ENCODE measurements at places on chromosomes 2 and 18. TPM values are rescaled to one million over a fixed set of nuclear protein-coding genes. Genes with fewer than 3 reads are reported as not detected.

CPLX4 gene
- not detected for total RNA-seq

LRATD1 gene
- total RNA-seq, result not detected

ACTG2 gene
- total RNA-seq, result 191 TPM

BCL2 gene
- total RNA-seq, result 2.5 TPM

TRIM43 gene
- total RNA-seq, result not detected

GAREM1 gene
- 1.7 TPM for total RNA-seq

GRCh38 chr2:939936-940601 lies 10.6 kb upstream of the SNTG2 start:
- DNase-seq, result no peak

DNA sequence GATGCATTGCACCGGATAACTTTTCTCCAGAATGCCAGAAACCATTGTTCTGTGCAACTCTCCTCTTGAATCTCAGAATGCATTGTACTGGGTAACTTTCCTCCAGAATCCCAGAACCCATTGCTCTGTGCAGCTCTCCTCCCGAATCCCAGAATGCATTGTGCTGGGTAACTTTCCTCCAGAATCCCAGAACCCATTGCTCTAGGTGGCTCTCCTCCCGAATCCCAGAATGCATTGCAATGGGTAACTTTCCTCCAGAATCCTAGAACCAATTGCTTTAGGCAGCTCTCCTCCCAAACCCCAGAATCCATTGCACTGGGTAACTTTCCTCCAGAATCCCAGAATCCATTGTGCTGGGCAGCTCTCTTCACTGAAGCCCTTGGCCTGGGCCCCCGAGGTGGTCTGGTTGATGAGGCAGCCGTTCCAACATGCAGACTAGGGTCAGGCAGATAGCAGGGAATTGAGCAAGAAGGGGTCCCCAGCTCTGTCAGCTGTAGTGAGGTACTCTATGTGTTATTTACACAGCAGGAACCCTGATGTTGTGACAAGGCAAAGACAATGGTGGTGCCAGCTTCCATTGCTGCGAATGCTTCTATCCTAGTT lies 9.4 kb downstream of the FOSL2 start:
- DNase-seq, result no peak

DNA sequence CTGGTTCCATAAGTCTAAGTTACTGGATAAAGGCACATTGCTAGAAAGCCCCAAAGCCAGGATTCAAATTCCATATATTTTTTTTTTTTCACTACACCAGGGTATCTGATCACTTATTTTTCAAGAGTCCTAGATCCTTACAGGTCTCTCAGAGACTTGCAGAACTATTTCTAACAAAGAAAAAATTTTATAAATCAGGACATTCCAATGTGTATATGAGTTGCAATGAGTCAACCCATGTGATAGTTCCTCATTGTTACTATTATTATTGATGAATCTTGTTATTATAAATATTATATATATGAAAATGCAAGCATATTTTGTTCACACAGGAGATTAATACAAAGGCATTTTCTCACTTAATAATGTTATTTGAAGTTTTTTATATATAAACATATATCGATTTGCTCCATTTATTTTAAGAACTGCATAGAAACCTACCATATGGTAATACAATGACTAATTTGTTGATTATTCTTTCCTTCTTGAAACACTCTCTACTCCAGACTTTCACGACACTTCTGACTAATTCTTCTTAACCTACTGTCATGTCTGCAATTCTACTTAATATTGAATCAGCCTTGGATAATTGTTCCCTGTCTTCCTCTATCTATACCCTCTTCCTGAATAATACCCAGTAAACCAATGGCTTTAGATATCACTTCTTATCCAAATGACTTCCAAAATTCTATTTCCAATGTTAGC lies 968.4 kb upstream of the NRXN1 start:
- DNase-seq, result no peak

GRCh38 chr2:113148606-113149552 lies 21.5 kb downstream of the IL1RN start:
- peak; percentile 36 for DNase-seq

DNA sequence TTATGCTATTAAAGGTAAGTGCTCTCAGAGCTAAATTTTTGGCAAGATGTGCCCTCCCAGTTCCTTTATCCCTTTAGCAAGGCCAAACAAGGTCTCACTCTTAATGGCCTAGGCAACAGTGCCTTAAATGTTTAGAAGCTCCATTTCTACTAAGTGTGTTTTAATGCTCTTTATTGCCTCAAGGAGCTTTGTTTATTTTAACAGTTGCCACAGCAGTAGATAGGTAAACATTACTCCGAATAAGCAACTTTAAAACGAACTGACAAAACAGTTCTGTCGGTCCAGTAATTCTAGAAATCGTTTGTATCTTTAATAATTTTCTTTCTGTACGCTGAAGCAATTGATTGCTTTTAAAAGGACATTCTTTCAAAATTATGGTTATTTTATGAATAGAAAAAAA lies 74.5 kb downstream of the PIEZO2 start:
- DNase-seq, result no peak

DNA sequence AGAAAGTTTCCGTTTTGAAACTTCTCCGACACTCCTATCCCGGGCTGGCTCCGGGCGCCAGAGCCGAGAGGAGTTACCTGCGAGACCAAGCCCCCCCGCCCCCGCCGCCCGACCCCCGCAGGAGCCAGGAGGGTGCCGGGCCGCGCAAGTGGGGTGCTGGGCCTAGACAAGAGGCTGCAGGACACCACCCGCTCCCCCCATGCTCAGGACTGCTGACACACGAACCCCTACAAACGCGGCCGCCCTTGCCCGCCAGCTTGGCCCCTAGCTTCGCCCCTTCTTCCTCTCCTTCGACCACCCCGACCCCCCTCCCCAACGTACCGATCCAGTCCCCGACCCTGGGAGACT lies 497 bp downstream of the PLA2R1 start:
- DNase-seq, result no peak

DNA sequence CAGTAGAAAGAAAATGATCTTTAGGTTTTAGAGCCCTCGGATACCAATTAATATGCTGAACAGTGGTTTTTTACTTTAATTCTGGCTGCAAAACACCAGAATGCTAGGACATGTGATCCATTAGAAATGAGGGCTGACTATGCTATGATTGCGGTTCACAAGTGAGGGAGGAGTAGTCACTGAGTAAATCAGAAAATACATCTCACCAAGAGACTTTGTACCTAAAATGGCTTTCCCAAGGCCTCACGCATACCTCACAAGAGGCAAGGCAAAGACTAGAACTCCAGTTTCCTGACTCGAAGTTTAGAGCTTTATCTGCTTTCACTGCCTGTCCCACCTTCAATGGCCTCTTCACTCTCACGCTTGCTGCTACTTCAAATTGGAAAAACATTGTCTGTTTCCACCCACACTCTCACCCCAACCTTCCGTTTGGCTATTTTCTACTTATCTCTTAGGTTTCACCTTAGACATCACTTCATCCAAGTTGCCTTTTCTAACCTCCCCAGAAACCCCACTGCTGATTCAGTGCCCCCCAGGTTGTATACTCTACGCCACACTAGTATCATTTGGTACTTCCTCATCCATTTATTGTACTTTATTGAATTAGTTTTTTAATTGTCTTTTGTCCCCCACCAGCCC lies 5.1 kb upstream of the MBD2 start:
- no peak for DNase-seq

DNA sequence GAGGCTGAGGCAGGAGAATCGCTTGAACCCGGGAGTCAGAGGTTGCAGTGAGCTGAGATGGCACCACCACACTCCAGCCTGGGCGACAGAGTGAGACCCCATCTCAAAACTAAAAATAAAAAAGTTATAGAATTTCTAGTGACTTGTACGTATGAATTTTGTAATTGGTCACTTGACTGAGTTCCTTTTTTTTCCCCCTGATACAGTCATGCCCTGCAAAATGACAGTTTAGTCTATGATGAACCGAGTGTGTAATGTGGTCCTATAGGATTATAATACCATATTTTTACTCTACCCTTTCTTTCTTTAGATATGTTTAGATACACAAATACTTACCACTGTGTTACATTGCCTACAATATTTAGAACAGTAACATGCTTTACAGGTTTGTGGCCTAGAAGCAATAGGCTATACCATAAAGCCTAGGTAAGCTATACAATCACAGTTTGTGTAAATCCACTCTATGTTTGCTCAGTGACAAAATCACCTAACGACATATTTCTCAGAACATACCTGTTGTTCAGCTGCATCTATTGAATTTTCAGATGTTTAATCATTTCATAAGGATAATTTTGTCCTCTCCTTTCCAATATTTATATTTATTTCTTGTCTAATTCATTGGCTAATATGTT lies 25.4 kb downstream of the SOCS6 start:
- no peak for DNase-seq

- DNase-seq, result no peak
These were observed 262.6 kb downstream of the AGAP1 start for GRCh38 chr2:235756491-235756890.

GRCh38 chr2:108048752-108049151 lies 62.4 kb downstream of the SLC5A7 start:
- no peak for DNase-seq

- DNase-seq, result no peak
These were observed 219.4 kb downstream of the HNMT start for GRCh38 chr2:138183705-138184104.

- DNase-seq, result no peak
These were observed 45.1 kb downstream of the CCDC93 start for GRCh38 chr2:117968722-117969121.

DNA sequence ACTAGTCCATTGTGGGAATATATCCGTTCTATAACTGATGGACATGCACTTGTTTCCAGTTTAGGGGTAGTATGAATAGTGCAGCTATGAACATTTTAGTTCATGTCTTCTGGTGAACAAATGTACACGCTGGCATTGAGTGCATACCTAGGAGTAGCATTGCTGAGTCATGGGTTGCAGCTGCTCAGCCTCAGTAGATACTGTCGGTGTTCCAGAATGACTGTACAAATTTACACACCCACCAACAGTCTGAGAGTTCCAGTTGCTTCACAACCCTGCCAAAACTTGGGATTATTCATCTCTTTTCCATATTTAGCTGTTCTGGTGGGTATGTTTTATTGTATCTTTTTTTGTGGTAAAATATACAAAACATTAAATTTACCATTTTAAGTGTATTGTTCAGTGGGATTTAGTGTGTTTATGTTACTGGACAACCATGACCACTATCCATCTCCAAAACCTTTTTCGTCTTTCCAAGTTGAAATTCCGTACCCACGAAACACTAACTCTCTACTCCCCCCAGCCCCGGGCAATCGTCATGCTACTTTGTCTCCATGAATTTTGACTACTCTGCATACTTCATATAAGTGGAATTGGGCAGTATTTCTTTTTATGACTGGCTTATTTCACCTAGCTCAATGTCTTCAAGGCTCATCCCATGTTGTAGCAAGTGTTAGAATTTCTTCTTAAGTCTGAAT lies 281.0 kb downstream of the PRKCE start:
- DNase-seq, result no peak

DNA sequence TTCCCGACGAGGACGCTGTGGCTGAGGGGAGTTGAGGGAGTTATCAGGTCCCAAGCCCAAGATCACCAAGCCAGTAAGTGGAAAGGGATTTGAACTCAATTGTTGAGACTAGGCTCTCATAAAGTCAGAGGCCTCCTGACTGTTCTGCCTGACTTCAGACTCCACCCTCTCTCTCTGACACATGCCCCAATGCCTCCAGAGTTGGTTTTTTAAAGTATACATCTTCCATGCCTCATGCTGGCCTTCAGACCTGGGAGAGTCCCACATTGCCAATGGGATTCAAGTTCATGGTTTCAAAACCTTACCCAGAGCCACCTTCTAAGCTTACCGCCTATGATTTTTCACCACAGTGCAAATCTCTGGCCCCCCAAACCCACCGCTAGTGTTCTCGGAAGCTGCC lies 100.8 kb downstream of the RTN4 start:
- no peak for DNase-seq

DNA sequence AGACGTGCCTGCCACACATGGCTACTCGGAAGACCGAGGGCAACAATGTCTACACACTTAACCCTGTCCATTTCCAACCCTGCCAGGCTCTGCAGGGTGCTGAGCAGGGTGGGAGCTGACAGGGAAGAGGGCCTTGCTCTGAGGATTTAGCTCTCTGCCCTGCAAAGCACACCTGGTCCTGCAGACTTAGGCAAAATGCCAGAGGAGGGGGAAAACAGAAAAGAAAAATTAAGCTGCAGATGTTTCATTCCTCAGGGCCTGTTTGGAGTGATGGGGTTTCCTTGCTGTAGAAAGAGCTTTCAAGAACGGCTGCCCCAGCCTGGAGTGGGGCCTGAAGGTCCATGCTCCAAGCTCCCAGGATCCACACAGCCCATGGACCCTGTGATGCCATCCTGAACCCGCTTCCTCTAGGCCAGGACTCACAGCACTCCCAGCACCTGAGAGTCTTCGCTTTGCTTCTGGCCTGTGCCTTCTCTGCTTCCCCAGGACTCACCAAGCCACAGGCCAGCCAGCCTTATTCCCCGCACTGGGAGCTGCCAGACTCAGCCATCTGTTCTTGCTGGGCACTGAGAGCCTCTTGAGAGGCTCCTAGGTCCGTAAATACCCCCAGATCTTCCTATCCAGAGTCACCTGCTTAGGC lies 9.1 kb upstream of the TEX51 start:
- no peak for DNase-seq

- no peak for DNase-seq
These were observed 284.1 kb downstream of the TDRD15 start for GRCh38 chr2:21407851-21408250.

GRCh38 chr2:220243571-220243970 lies 616.1 kb downstream of the SLC4A3 start:
- no peak for DNase-seq

DNA sequence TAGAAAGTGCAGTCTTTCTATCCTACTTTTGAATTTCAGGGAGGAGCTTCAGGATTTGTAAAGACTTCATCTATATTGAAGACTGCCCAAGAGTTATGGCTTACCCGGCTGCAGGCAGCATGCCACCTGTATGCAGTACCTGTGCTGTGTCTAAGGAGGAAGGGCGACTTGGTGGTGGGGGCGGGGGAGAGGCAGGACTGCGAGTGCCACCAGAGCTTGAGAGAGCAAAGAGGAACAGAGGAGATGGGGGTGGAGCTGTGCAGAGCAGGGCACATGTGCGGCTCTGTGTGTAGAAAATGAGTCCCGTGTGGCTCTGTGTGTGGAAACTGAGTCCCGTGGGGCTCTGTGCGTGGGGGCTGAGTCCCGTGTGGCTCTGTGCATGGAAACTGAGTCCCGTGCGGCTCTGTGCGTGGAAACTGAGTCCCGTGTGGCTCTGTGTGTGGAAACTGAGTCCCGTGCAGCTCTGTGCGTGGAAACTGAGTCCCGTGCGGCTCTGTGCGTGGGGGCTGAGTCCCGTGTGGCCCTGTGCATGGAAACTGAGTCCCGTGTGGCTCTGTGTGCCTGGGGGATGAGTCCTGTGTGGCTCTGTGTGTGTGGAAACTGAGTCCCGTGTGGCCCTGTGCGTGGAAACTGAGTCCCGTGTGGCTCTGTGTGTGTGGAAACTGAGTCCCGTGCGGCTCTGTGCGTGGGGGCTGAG lies 43.2 kb downstream of the LDLRAD4 start:
- peak; percentile 74 for DNase-seq

GRCh38 chr2:181178823-181179412 lies 198.5 kb downstream of the UBE2E3 start:
- DNase-seq, result no peak

Data from osteocyte (in vitro differentiated cells).